ENCODE measurements at places on chromosomes 6 and 20. TPM values are rescaled to one million over a fixed set of nuclear protein-coding genes. Genes with fewer than 3 reads are reported as not detected.

The OVOL2 gene
- total RNA-seq: not detected

GRCh38 chr6:53042112-53042511 is 23.1 kb upstream of the FBXO9 start:
- DNase-seq: no peak

GRCh38 chr6:131923356-131923755 is 27.8 kb downstream of the CCN2 start:
- DNase-seq: no peak

DNA sequence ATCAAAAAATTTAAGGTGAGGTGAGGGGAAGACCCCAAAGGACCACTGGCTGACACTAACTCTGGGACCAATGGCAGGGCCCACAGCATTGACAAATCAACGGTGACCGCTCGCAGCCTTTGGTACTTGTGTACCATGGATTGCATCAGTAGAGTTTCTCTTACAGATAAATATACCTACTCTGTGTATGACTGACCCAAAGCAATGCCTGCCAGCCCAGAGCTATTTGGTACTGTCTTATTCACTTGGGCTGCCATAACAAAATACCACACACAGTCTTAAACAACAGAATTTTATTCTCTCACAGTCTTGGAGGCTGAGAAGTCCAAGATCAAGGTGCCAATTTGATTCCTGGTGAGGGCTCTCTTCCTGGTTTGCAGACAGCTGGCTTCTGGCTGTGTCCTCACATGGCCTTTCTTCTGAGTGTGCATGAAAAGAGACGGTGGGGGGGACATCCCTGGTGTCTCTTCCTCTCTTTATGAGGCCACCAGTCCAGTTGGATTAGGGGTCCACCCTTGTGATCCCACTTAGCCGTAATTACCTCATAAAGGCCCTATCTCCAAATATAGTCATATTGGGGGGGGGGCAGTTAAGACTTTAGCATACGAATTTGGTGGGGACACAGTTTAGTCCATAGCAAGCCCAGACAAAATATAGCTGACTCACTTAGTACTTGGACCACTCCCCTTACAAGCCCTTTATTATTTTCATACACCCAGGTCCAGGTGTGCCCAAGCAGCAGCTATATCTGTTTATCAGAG is 336.3 kb downstream of the CD83 start:
- no peak for DNase-seq

The RIMS4 gene
- total RNA-seq: 1.2 TPM

The GATA5 gene
- total RNA-seq: 0.33 TPM

- DNase-seq: peak; percentile 66
These were observed 27.6 kb downstream of the PKHD1 start for GRCh38 chr6:52059821-52060220.

- DNase-seq: no peak
These were observed 101.3 kb downstream of the RTN4IP1 start for GRCh38 chr6:106527979-106528378.

- DNase-seq: no peak
These were observed 57.8 kb upstream of the TPD52L1 start for GRCh38 chr6:125095580-125096301.

- no peak for DNase-seq
These were observed 713.4 kb downstream of the CD109 start for GRCh38 chr6:74409447-74409846.

DNA sequence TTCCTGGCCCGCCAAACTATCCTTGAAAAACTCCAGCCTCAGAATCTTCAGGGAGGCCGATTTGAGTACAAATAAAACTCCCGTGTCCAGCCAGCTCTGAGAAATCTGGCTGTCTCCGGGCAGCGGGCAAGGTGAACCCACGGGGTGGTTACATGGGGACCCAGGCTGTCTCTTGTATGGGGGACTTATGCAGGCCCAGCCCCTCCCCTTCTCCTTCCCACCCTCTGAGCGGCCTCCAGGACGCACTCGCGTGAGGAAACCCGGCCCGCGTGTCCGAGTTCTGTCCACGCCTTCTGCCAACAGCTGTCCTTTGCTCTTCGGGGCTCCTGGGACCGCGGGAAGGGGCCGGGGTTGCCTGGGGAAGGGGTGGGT is 36.3 kb upstream of the BLCAP start:
- peak; percentile 39 for DNase-seq

- no peak for DNase-seq
These were observed 58.5 kb downstream of the AHI1 start for GRCh38 chr6:135438907-135439535.

DNA sequence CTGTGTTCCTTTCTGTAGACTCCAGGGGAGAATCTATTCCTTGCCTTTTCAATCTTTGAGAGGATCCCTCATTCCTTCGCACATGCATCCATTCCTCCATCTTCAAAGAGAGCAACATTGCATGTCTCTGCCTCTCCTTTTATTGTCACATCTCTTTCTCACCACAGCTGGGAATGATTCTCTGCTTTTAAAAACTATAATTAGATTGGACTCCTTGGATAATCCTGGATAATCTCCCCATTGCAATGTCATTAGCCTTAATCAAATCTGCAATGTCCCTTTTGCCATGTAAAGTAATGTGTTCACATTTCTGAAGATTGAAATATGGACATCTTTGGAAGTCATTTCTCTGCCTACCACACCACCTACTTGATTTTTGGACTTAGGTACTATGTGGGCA is 750.1 kb downstream of the COL12A1 start:
- no peak for DNase-seq

- no peak for DNase-seq
These were observed 25.8 kb upstream of the FABP7 start for GRCh38 chr6:122753688-122754056.

- DNase-seq: no peak
These were observed 144.8 kb upstream of the FOXA2 start for GRCh38 chr20:22729180-22729579.

The HMGN3 gene
- total RNA-seq: 27.6 TPM

DNA sequence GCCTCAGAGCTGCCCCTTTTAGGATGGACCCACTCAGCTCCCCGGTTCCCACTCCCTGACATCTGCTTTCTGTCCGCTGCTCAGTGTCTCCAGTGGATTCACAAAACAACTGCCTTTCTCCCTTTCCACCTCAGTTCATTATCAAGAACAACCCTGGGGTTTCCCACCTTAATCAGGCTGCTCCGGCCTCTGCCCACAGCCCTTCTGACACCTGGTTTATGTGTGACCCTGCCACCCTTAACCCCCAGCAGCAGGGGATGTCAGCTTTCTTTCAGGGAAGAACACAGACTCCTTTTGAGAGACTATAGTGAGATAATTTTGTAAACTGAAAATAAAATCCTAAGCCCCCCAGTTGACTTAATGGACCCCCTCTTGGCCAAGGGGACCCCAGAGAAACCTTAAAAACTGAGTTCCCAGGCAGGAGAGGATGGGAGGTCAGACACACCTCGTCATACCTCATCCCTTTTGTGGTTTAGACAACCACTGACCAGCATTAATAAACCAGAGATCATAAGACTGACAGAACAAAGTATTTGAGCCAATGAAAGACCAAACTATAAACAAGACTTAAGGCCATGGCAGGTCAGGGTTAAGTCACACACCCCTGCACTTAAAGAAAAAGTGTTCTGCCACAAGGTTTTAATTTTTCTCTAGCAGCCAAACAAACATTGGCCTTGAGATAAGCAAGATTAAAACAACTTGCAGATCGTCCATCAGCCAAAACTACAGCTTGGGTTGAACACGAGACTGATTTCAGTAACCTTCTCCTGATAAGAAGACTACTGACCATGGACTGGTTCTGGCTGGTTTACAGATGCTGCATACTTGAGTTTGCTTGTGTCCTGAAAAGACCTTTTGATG is 42.4 kb upstream of the DDR1 start:
- DNase-seq: no peak

Measured in esophagus muscularis mucosa (tissue), 4 donors.